ENCODE measurements at places on chromosomes 5 and 9.

DNA sequence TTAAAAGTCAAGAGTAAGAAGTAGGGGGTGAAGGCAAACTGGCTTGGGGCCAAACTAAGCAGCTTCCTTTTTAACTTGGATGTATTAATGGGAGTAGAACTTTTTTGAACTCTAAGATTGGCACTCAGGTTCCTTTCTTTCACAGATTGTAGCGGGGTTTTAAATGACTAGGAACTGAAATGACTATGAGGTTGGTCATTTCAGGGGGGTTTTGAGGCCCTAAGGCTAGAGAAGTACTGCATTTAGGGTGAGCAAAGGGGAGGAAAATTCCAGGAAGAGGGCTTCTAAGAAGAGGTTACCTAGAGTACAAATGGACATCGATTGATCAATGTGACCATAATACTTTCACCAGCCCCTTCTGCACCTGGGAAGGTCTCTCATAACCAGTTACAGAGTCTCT is 381.8 kb downstream of the MLLT3 start:
- no peak for DNase-seq

- no peak for DNase-seq
These were observed 181.0 kb upstream of the ADCY2 start for GRCh38 chr5:7214906-7215416.

DNA sequence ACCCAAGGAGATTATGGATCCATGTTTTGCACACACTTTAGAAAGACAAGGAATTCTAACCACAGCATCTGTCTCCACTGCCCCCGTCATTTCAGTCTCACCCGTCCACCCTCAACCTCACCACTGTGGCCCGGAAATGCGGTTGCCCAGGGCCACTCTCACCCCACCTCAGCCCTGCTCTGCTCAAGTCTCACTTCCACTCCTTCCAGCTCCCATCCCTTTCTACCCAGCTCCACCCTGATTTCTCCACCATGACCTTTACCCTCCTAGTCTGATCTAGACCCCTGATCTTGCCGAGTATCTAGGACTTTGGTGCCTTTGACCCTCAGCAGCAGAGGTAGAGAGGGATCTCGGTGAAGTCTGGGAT is 7.2 kb upstream of the KCNIP1 start:
- no peak for DNase-seq

DNA sequence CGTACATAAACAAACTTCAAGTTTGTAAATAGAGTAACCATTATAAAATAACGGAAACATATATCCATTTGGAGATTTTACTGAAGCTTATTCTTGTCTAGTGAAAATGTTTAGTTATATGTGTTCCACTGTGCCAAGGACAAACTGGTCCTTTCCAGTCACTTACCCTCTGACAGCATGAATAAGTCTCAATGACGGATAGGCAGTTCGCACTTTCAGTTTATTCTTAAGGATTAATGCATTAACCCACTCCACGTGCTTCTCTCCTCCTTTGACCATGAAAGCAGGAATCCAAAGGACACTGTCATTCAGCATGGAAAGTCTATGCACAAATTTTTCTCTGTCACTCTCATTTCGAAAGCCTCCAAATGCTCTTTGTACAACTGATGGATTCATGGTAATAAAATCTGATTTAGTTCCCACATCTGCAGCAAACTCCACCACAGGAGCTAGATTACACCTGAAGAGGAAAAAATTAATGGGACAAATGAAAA is 47.1 kb downstream of the ST8SIA4 start:
- no peak for DNase-seq

GRCh38 chr5:112907166-112907631 is 14.8 kb downstream of the REEP5 start:
- no peak for DNase-seq

DNA sequence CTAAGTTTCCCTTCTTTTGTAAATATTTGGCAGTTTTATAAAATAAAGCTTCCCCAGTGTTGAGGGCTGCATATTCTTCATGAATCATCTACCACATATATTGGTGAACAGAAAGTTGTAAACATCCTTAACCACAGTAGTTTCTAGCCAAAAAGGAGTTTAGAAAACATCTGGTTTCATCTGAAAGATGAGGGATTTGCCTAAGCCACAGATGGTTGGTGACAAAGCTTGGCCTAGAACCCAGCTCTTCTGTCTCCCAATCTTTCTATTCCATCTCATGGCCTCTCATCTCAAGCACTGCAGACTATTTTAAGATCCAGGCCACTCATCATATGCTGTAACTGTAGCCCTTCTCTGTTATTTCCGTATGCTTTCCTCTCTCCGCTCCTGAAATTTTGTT is 232.3 kb upstream of the TRPM3 start:
- no peak for DNase-seq

DNA sequence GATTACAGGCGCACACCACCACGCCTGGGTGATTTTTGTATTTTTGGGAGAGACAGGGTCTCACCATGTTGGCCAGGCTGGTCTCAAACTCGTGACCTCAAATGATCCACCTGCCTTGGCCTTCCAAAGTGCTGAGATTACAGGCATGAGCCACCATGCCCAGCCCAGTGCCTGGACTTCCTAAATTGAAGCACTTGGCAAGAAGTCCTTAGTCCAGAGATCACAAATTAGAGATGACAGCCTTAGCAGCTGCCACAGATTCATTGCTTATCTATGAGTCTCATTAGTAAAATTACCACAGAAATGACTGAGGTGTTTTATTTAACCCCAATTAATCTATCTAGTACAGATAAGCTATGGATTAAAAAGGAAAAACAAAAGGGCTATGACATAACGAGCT is 19.2 kb downstream of the EFCAB9 start:
- DNase-seq, result no peak

- no peak for DNase-seq
These were observed 269.8 kb downstream of the GADD45G start for GRCh38 chr9:89874351-89875321.

GRCh38 chr9:34554211-34555001 is 31.6 kb upstream of the ENHO start:
- DNase-seq, result no peak

- no peak for DNase-seq
These were observed 7.7 kb downstream of the MACROH2A1 start for GRCh38 chr5:135391116-135391868.

GRCh38 chr5:154523104-154523503 is 45.1 kb upstream of the HAND1 start:
- DNase-seq, result no peak

GRCh38 chr5:69136293-69136692 is 30.7 kb upstream of the CCNB1 start:
- no peak for DNase-seq

- DNase-seq, result no peak
These were observed 68.1 kb upstream of the ERCC6L2 start for GRCh38 chr9:95807326-95807947.

- no peak for DNase-seq
These were observed 287.5 kb downstream of the KCTD16 start for GRCh38 chr5:144458216-144458615.

DNA sequence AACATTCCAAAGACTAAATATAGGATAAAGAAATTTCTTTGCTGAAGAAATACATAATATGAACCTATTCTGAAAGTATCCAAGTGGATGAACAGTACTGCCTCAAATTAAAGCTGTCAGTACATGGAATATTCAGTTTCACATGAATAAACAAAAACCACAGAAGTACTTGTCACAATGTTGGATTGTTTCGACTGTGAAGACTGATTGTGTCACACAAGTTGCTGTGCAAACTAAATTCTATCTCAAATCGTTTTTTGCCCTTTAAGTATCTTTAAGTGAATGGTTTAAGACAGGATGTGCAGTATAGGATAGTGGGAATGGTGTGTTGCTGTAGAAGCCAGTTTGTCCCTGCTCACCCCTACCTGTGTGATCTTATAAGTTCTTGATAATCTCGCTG is 137.4 kb upstream of the OTULINL start:
- DNase-seq, result no peak

GRCh38 chr9:111161015-111161415 is 122.7 kb upstream of the LPAR1 start:
- no peak for DNase-seq

DNA sequence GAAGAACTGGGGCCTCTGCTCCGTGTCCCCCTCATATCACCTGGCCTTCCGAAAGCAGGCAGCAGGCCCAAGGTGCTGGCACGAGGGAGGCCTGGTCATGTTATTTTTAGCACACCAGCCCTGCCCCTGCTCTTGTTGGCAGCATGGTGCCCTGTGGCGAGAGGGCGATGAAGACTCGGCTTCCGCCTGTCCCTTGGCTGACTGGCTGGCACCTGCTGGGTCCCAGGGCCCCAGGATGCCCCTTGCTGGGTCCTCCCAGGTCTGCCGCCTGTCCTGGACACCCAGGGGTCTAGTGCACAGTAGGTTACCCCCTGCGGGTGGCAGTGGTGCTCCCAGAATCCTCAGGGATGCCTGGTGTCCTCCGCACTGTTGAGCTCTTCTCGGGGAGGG is 77.0 kb downstream of the RXRA start:
- DNase-seq, result no peak

DNA sequence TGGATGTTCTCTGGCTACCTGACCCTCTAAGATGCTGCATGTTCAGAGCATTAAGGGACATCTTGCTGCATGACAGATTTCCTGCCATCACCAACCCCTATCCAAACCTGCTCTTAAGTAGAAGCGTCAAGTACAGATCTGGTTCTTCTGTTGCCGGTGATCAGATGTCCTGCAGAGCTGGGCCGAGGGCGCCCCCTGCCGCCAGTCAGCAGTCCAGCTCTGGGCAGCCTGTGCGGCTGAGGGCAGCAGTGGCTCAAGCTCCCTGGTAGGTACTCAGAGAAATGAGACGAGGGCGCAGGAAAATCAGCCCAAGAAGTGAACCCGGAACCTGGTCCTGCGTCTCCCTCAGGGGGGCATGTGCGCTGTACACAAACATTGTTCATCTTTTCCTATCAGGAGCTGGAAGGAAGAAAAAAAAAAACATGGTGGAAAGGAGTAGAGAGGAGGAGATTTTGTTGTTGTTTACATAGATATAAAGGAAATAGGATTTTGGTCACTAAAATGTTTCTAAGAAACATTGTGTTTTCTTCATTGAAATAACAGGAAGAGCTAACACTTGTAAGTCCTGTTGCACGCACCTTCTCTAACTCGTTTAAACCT is 95.8 kb downstream of the CFAP90 start:
- peak; percentile 47 for DNase-seq

DNA sequence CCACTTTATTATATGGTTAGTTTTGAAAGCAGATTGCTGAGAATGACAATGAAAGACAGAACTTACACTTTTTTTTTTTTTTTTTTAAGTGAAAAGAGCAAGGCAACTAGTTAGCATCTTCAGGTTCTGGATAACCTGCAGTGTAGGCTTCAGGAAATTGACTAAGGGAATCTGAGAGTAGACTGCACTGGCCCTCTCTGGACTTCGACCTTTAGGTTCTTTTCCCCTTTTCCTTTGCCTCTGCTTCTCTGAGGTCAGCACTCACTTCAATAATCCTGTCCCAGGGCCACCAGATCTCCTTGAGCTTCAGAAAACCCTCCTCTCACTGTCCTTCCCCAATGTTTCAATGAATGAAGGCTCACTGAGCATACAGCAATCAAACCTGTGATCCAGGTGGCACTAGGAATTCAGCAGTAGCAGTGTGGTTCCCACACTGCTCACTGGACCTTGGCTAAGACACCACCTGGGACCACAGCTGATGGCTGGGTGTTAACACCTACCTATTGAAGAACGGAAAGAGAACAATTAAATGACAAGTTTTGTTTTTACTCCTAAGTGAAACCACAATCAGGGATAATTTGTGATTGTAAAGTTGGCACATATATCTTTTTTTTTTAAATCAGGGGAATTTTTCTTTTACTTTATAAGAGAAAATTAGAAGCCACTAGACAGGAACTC is 85.8 kb upstream of the IL6ST start:
- no peak for DNase-seq

DNA sequence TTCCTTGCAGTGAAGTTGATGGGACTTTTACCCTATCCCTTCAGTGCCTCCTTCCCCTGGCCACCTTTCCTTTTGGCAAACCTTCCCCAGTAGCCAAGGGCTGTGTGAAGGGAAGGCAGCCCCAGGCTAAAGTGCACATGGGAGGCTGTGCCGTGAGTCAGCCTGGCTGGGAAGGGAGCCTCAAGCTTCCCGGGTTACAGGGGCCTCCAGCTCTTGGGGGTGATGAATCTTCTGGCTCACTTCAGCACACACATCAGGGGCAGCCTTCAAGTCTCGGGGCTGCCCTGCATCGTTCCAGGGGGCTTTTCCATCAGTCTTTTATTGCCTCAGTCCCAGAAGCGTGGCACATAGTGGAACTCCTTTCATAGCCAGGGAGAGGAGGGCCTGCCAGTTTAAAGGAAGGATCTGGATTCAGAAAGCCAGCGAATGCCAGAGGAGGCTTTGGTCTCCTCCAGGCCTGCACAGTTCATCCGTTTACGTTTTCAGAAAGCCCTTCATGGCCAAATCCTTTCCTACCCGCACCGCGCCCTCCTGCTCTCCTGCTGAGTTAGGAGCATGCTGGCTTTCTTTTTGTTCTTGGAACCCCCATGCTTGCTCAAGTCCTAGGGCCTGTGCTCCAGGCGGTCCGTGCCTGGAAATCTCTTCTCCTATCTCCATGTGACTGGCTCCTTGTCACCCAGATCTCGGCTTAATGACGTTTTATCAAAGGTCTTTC is 134.8 kb upstream of the KLF4 start:
- DNase-seq, result no peak

GRCh38 chr9:31519424-31519823 is 865.0 kb upstream of the ACO1 start:
- DNase-seq, result no peak

DNA sequence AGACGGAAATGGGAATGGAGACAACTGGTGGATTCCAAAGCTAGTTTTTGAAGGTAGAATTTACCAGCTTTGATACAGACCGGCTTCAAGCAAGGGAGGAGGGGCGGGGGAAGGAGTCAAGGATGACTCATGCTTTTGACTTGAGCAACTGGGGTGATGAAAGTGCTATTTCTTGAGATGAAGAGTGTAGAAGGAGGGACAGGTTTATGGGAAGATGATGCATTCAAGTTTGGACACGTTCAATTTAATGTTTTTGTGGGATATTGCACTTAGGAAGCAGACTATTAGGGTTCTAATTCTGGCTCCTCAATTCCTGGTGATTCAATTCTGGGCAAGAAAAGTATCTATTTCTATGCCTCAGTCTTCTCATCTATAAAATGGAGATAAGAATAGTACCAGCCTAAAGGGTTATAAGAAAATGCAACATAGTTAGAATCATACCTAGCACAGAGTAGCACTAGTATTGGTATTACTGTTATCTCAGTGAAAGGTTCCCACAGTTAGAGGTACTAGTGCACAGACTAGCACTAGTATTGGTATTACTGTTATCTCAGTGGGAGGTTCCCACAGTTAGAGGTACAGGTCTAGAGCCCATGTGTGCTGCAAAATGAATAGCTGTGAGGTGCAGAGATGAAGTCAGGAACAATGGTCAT is 4.6 kb downstream of the NIPAL4 start:
- peak; percentile 79 for DNase-seq

DNA sequence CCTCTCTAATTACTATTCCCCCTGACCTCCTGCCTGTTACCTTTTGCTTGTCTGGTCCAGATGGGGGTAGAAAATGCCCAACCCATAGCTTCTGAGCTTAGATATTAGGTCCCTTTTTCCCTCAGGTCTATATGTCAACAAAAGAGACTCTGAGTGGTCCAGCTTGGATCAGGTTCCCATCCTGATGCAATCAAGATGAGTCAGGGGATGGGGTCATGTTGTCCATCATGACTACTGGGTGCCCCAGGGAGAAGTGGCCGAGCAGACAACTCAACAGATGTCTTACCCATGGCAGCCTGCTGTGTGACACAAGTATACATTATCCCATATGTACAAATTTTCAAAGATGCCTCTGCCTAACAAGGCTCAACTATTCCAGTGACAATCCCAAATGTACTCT is 9.1 kb upstream of the ANKH start:
- DNase-seq, result peak; percentile 38

GRCh38 chr5:117982691-117983090 is 1005.7 kb downstream of the DTWD2 start:
- DNase-seq, result no peak

- no peak for DNase-seq
These were observed 23.4 kb upstream of the RFX3 start for GRCh38 chr9:3549225-3549624.

Data from HTR-8/SVneo (cell line).